H1 (cell line): ENCODE measurements at places on chromosomes 5 and 9.

DNA sequence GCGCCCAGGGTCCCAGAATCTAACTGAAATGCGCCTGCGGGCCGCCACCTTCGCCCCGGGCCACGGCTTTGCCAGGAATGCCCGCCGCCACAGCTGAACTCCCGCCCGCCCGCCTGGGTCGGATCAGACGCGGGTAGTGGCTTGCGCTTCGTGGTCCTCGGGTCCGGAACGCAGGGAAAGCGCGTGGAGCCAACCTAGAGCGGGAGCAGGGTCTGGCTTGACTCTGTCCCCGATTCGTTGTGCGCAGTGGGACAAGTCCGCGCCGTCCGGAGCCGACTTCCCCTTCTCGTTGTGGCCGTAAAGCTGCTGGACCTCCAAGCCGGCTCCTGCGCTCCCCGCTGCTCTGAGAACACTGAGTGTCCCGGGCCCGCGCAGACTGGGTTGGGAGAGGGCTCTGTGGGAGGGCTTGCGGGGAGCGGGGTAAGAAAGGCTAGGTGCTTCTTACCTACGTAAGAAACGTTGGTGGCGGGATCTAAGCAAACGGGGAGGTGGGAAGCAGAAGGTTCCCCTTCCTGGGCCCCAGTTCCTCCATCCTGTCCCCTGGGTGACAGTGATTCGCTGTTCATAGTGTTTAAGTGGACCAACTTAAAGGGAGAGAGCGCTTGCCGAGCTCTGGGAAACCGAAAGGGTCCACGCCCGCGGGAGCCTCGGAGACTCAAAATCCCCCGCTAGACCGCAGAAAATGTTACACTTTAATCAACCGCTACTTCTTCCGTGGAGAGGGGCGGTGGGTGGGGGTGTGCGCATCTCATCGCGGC lies 4.4 kb upstream of the FOXE1 start:
- DNase-seq: no peak

DNA sequence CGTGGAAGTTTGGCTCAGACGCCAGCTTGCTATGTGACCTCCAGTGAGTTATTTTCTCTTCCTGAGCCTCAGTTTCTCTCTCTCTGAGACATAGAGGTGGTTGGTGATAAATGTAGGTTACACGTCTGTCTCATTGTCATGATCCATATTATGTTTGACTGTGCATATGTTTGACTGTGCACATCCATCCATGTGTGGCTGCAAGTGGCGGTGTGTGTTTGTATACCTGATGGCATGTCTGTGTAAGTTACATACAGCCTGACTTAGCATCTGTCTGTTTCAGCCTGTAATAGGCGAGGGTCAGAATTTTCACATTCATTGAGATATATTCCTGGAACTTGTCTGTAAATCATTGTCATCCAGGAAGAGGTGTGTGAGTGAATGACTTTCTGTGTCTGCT lies 3.3 kb downstream of the SPARC start:
- DNase-seq: no peak

DNA sequence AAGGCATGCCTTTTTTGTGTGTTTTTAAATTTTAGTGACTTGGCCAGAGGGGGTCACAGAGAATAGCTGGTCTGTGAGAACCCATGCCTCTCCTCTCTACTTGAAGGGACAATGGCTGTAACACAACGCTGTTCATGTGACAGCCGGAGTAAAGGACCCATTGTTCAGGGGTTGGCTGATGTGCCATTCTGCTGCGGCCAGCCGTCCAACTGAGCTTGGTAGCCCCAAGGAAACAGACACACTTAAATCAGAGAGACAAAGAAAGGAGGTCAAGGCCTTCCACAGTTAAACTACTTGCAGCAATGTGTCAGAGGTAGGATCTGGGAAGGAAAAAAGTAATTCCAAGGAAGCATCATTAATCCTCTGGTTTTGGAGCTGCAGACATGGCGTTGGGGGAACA lies 8.1 kb downstream of the MEGF10 start:
- no peak for DNase-seq

DNA sequence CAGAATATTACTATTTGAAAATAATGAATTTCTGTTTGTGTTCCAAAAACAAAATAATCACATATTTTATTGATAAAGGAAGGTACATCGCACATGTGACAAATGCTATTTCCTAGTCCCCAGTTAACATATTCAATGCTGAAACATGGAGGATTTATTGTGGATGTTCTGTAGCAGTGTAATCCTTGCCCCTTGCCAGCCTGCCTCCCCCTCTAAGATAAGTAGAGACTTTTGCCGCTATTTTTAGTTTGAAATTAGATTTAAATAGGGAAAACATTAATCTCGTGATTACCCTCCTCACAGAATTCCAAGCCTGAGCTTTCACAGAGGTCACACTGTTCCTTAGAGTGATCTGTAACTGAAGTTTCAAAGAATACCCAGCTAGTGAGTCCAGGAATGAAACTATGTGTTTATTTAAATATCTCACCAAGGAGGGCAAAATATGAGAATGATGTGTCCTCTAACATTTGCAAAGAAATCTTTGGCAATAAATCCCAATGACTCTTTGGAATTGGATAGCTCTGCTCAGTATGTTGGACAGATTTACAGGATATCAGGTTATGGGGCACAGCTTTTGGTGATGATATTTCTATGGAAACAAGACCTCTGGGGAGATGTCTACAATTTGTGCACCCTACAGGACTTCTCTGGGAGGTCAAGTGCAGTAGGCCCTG lies 17.3 kb downstream of the CTXN3 start:
- DNase-seq: no peak

- peak; percentile 49 for DNase-seq
These were observed 102.3 kb downstream of the GLIS3 start for GRCh38 chr9:4197548-4197947.

DNA sequence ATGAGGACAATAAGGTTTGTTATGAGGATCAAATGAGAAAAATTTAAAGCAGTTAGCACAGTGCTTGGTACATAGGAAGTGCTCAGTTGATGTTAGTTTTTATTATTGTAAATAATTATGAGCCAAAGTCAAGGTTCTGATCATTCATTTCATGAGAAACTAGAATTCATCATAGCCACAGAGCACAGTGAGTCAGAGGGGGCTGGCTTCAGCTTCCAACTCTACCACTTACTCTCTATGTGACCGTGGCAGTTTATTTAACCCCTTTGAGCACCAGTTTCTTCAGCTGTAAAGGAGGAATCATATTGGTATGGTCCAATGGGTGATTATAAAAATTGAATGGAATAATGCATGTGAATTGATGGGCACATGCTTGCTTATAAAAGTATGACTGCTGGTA lies 39.4 kb downstream of the KLHL3 start:
- no peak for DNase-seq

- no peak for DNase-seq
These were observed 223.4 kb upstream of the PRR16 start for GRCh38 chr5:120240706-120241105.

DNA sequence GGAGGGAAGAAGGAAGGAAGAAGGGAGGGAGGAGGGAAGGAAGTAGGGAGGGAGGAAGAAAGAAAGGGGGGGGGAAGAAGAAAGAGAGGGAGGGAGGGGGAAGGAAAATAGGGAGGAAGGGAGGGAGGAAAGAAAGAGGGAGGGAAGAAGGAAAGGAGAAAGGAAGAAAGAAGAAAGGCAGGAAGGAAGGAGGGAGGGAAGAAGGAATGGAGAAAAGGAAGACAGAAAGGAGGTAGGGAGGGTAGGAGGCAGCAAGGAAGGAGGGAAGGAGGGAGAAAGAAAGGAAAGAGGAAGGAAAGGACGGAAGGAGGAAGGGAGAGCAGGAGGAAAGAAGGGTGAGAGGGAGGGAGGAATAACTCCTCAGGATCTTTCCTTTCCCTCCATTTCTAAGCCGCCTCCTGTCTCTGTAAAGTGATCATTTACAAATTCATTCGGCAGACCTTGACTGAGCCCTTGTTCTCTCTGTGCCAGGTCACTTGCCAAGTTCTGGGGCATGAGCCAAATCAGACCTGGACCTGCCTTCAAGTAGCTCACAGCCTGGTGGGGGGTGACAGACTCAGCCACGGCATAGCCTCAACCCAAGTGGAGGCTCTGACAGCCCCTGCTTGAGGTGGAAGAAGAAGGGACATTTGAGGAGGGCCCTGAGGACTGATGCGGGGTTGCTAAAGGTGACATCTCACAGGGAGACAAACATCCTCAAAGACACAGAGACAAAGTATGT lies 69.0 kb upstream of the HRH2 start:
- DNase-seq: no peak
